COR-L47 (cell line): ENCODE measurements at places on chromosomes 16 and 17.

DNA sequence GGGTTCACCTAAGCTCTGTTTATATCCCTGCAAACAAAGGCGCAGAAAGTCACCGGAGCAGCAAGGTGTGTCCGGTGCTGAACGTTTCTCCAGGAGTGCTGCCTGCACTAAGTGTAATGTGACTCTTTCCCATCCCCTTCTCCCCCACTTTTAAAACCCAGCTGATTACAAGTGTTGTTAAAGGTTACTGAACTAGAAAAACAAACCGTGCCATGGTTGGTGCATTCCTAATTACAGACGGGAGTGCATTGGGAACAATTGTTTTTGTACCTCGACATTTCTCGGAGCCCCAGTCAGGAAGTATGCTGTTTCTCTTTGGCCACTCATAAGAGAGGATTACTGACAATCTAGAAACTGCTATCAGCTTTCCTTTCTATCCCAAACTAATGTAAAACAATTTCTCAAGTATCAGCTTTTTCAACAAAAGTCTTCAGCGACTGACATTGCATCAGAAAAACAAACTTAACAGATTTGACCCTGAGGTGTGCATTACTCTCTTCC is 441.0 kb upstream of the SALL1 start:
- no peak for DNase-seq

GRCh38 chr16:49527611-49528010 is 154.0 kb downstream of the C16orf78 start:
- no peak for DNase-seq

- peak; percentile 26 for DNase-seq
Measured at GRCh38 chr17:48555258-48556228, 10.6 kb upstream of the HOXB2 start.

DNA sequence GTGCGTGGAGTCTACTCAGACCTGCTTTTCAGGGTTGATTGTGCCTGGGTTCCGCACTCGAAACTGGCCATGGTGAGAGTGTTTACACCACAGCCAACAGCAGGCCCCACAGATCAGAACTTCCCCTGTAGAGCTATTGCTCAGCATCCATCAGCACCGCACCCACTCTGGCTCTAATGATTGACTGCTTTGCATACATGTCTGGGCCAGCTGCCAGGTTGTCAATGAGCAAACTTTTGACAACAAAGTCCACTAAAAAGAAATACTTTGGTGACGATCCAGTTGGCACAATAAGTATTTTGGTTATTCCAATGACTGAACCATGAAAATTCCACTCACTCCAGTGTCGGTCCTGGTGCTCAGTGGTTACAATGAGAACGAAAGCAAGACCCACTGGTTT is 190.7 kb downstream of the FOXL1 start:
- DNase-seq = no peak

DNA sequence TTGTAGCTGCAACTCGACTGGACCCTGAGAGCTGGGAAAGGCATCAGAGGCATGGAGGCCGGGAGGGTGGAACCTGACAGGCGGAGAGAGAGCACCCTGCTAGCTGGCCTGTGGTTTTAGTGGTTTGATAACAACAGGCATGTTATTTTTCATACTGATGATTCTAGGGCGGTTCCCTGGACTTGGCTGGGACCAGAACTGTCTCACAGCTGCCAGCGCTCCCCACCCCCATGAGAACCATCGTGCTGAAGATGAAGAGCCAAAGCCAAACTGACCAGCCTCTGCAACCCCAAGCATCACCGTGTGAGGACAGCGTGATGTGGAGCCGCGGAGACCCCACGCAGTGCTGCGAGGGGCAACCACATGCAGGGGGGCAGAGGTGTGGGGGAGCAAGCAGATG is 28.5 kb downstream of the MXRA7 start:
- DNase-seq = no peak

DNA sequence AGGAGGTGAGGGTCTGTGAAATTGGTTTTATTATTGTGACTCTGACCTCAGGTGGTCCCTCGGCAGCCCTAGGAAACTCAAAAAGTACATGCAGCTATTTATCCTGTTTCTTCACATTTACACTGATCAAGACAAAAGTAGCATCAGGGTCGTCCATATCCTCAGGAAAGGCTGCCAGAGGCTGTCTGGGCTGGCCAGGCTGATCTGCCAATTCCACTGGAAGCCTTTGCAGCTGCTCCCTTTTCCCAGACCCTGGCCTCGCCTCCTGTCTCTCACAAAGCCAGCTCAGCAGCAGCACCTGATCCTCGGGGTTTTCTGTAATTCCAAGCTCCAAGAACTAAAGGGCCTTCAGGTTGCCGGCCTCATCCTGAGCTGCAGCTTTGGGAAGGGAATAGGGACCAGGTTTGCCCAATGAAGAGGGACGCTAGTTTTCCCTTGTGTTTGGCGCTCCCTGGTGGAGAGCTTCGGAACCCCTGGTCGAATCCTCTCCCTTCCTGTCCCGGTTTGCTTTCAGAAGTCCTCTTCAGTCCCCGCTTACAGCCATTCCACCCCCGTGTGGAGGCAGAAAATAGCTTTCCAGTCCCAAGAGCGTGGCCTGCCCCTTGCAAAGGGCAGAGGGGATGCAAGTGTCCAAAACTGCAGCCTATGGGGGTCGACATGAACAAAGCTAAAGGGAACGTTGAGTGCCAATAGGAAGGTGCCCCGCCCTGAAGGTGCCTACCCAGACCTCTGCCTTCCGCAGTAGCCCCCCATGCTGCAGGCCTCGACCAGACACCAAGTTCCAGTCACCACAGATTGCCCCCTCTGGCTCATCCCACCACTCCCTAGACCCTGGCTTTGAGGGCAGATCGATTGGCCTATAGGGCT is 13.4 kb downstream of the MFSD6L start:
- peak; percentile 1 for DNase-seq
